ENCODE measurements at places on chromosomes 7 and 10. TPM values are rescaled to one million over a fixed set of nuclear protein-coding genes. Genes with fewer than 3 reads are reported as not detected.

GRCh38 chr10:13790196-13790595 is 203.4 kb downstream of the PRPF18 start:
- no peak for DNase-seq

- DNase-seq, result no peak
Observed at GRCh38 chr7:98872328-98872924, 2.6 kb upstream of the TMEM130 start.

DNA sequence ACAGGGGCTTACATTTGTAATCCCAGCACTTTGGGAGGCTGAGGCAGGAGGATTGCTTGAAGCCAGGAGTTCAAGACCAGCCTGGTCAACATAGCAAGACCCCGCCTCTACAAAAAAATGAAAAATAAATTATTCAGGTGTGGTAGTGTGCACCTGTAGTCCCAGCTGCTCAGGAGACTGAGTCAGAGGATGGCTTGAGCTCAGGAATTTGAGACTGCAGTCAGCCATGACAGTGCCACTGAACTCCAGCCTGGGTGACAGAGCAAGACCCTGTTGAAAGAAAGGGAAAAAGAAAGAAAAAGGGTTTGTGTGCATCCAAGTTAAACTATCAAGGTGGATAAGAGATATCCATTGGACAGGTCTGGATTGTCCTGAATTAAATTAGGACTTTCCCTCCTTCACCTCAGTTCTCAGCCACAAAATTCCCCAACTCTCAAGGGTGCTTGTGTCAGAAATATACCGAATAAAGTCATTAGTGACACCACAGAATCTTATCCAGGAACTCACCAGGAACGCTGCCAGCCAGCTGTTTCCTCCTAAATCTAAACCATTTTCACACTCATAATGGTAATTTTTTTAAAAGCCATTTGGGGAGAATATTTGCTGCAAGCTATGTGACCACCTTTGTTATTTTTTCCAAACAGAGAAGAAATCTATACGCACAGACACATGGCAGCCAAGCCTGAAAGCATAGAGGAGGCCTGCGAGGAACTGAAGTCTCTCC is 12.0 kb downstream of the AFAP1L2 start:
- DNase-seq, result no peak

DNA sequence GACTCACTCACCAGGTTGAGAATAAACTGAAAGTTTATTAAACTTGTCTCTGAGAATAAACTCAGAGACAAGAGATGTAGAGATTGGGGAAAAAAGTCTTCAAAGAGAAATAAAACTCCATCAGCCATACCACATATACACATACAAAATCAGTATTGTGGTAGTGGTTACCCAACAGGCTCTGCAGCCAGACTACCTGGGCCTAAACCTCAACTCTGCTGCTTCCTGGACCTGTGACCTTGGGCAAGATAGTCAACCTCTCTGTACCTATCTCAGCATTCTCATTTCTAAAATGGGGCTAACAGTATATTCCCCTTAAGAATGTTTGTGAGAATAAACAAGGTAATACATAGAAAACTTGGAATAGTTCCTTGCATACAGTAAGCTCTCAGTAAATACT is 15.3 kb downstream of the TPK1 start:
- no peak for DNase-seq

DNA sequence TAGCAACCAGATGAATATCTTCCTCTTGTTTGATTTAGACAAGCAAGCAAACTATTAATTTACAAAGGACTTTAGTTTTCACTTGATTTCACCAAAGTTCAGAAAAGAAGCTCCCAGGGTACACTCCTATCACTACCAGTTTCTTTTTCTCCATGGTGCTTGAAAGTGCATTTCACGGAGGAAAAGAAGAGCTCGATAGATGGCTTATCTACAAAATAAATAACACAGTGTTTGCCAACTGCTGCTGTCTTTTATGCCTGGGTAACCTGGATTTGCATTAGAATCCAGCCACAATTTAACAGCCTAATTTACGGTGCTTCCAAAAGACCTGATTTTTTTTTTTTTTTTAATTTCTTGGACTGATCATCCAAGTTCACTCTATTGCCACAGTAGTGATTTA is 275.7 kb downstream of the GPR37 start:
- no peak for DNase-seq

The POU6F2 gene
- 9.2 TPM for total RNA-seq

The SLC16A12 gene
- total RNA-seq, result 3.1 TPM

The RELN gene
- 9.7 TPM for total RNA-seq

The CPA2 gene
- 0.73 TPM for total RNA-seq

The SPDYE6 gene
- not detected for total RNA-seq
